ENCODE measurements at places on chromosomes 2 and 18. TPM values are rescaled to one million over a fixed set of nuclear protein-coding genes. Genes with fewer than 3 reads are reported as not detected.
A peak's percentile ranks its signal among the peaks of the same experiment; 100 is the strongest.

GRCh38 chr2:142961202-142961601 lies 83.7 kb downstream of the KYNU start:
- no peak overlapping the region for H3K4me3 ChIP-seq
- peaks cover 34% of the 10 kb centered on the region for H3K36me3 ChIP-seq
- no peak overlapping the region for H3K27ac ChIP-seq
- no peak for DNase-seq

DNA sequence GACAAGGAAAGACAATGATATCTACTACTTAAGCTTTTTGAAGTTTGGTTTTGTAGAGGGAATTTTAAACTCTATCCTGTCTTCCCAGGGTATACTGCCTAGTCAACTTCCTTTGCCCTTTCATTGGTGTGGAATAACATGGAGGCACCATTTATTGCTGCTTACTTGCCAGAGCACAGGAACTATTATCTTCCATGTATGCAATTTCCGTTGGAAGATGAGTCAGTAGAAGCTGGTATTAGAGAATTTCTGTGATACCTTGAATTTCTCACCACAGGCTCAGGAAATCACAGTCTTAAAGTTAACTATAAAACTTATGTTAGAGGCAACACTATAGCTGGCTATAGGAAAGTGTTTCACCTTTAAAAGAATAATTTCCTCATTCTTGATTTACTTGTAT lies 40.9 kb upstream of the RGPD4 start:
- no peaks in the 10 kb centered on the region for H3K36me3 ChIP-seq
- H3K27me3 ChIP-seq, result no peaks in the 10 kb centered on the region
- no peak overlapping the region for H3K27ac ChIP-seq
- no peak for DNase-seq
- no peak overlapping the region for H3K4me3 ChIP-seq
- no peaks in the 10 kb centered on the region for H3K4me1 ChIP-seq

The CHMP3 gene
- 134 TPM for total RNA-seq

The SPDYA gene
- 0.55 TPM for total RNA-seq

GRCh38 chr2:26640781-26641564 lies at the start of gene CIB4:
TSS of gene CIB4 (minus strand) at chr2:26641366. CDS start at chr2:26641314, 52 bp downstream.
- no peak within 1 kb of the TSS for H3K27ac ChIP-seq
- H3K4me3 ChIP-seq, result no peak within 1 kb of the TSS
- peak; percentile 74 for DNase-seq

The TMEM17 gene
- 2.7 TPM for total RNA-seq

- no peaks in the 10 kb centered on the region for H3K36me3 ChIP-seq
- H3K27ac ChIP-seq, result no peak overlapping the region
- DNase-seq, result no peak
- no peaks in the 10 kb centered on the region for H3K27me3 ChIP-seq
These were observed 113.9 kb downstream of the SS18 start for GRCh38 chr18:25976554-25976953.

GRCh38 chr18:24627644-24628315 lies 167.3 kb downstream of the HRH4 start:
- no peak for DNase-seq
- no peaks in the 10 kb centered on the region for H3K4me1 ChIP-seq
- H3K27me3 ChIP-seq, result no peaks in the 10 kb centered on the region
